ENCODE measurements at places on chromosomes 4 and X.

- DNase-seq = no peak
These were observed 628 bp downstream of the MXD4 start for GRCh38 chr4:2261110-2261852.

DNA sequence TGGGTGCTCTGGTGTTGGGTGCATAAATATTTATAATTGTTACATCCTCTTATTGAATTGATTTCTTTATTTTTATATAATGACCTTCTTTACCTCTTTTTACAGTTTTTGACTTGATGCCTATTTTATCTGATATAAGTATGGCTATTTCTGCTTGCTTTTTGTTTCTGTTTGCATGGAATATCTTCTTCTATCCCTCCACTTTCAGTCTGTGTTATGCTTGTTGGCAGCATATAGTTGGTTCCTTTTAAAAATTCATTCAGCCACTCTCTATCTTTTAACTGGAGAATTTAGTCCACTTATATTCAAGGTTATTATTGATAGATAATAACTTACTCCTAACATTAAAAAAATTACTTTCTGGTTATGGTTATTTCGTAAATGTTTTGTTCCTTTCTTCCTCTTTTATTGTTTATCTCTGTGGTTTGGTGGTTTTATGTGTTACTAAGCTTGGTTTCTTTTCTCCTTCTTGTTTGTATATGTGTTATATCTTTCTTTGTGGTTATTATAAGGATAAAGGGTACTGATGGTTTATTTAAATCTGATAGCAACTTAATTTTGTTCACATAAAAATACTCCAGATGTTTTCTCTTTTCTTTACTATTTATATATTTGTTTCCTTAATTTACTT lies 69.5 kb downstream of the IL15 start:
- no peak for DNase-seq

DNA sequence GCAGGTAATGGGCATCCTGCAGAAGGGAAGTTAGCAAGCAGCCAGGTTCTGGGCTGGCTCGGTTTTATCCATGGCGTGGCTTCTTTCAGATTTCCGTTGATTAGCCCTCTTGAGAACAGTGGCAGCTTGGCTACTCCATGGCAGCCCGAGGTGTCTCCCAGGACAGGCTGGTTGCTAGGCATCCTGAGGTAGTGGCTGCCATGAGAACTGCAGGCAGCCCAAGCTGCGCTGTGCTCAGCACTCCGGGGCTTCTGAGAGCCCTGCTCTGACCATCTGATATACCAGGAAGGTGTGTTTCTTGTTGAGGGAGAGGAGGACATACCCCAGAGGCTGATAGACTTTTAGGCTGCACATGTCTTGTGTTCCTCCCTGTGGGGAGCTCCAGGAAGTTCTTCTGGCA lies 253.4 kb upstream of the CASK start:
- DNase-seq = no peak

- DNase-seq = no peak
These were observed 54.6 kb upstream of the CLCN4 start for GRCh38 chrX:10102046-10102704.

- DNase-seq = no peak
These were observed at the start of gene PUDP for GRCh38 chrX:7147978-7148854. Gene PUDP (minus strand): TSS chrX:7148153. CDS start chrX:7148113, 40 bp downstream.

DNA sequence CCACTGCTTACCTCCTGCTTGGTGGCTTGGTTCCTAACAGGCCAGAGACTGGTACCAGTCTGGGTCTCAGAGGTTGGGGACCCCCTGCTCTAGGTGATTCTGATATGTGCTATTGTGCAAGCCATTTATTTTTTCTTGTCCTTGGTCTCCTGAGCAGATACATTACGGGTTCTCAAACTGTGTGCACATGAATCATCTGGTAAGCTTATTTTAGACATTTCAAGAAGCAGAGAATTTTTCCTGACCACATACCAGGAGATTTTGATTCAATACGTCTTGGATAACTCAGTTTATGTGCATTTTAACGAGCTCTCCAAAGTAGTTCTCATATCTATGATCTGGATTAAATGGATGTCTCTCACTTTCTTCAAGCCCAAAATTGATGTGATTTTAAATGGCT lies 77.2 kb downstream of the FHIP1A start:
- DNase-seq = peak; percentile 66

DNA sequence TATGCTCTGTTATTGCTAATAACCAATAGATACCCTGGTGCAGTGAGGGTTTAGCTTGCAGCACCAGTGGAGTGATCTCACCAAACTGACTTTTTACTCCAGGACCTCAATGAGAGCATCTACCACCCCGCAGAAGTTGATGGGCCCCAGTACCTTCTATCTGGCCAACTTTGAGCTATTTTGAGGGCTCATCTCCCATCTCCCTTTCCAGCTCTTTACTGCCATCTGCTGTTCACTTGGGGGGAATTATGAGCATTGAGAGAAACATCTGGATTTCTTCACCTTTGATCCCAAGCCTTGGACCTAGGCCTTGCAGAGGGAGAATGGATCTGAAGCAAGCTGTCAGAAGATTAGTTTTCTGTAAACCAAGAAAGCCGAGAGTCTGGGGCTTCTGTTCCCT lies 143.6 kb downstream of the TMEM164 start:
- DNase-seq = no peak
